Activated gamma-delta T cell treated with anti-CD3 and anti-CD28 coated beads, Interleukin-2, amount 50 U/mL, for 16 hours (primary cell): ENCODE measurements at places on chromosomes 4 and X.

- no peak for DNase-seq
Observed at GRCh38 chr4:109383823-109384222, 49.8 kb upstream of the SEC24B start.

GRCh38 chr4:146443525-146443924, 78.2 kb downstream of the SLC10A7 start:
- DNase-seq, result no peak

GRCh38 chr4:8201321-8201781, 2.3 kb downstream of the SH3TC1 start:
- peak; percentile 29 for DNase-seq

- no peak for DNase-seq
Observed at GRCh38 chr4:101155945-101156344, 191.4 kb downstream of the PPP3CA start.

GRCh38 chr4:113687067-113687718, 74.3 kb downstream of the CAMK2D start:
- DNase-seq, result no peak

DNA sequence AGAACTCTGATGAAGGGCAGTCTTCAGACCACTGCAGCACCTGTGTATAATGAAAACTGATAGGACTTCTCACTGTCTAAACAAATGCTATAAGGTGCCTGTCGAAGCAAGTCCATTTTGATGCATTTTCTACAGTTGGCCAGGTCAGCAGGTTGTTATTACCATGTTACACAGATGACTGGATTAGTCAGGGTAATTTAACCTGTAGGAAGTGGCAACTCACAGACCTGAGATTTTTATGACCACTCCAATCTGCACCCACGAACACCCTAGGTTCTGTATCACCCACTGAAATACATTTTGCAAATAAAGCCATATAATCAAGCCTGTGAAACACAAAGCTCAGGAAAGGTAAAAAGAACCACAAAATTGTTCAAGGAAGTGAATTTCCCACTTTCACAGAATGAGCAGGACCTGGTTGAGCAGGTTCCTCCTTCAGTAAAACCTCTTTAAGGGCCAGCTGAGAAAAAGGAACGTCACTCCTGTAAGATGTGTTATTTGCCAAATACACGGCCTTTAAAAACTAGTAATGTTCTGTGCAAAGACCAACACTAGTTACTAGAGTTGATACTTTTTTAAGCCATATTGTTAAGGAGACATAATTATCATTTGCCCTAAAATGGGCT, 12.7 kb downstream of the MAML3 start:
- no peak for DNase-seq

- no peak for DNase-seq
Observed at GRCh38 chrX:110665223-110666002, 130.2 kb downstream of the CHRDL1 start.

- DNase-seq, result no peak
Observed at GRCh38 chr4:27350161-27350560, 489.5 kb downstream of the STIM2 start.

- DNase-seq, result no peak
Observed at GRCh38 chr4:174934360-174934759, 16.2 kb downstream of the ADAM29 start.

DNA sequence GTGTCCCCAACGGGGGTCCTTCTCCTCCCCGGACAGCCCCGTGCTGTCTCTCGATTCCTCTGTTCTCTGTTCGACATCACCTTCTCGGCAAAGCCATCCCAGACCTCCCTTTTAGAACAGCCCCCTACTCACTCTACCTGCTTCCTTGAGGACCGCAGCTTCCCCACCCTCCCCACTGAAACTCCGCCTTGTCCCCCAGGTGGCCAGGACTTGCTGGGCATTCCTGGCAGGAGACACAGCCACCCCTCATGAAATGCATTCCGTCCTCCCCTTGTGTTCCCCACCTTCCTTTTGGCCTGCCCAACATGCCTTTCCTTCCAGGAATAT, 34.8 kb upstream of the GPR78 start:
- DNase-seq, result no peak

GRCh38 chrX:77925764-77926163, 15.3 kb downstream of the ATP7A start:
- DNase-seq, result no peak

- no peak for DNase-seq
Observed at GRCh38 chr4:118968005-118968404, 79.4 kb downstream of the SYNPO2 start.

DNA sequence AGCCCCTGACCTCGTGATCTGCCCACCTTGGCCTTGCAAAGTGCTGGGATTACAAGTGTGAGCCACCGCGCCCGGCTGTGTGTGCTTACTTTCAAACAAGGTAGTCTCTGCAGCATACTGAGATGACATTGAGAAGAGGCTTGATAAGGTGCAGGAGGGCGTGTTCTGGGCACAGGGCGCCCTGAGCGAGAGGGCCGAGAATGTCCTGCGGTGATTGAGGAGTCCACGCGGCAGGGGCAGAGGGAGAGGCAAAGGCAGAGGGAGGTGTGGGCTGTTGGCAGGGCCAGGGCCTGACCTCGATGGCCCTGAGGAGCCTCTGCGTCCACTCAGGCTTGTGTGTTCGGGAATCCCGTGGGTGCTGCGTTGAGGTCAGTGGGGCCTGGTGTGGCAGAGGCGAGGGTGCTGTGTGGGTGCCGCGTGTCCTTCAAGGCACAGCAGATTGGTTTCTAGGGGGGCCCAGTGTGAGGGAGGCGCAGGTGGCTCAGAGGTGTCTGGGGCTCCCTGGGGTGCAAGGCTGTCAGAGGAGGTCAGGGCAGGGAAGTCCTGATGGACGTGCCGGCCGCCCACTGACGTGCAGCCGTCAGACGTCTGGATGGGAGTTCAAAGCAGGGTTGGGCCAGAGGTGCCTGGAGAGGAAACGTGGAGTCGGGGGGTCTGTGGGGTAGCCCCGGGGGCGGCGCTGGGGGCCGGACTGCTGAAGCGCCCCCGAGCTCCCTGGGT, 12.1 kb downstream of the PCGF3 start:
- DNase-seq, result no peak

DNA sequence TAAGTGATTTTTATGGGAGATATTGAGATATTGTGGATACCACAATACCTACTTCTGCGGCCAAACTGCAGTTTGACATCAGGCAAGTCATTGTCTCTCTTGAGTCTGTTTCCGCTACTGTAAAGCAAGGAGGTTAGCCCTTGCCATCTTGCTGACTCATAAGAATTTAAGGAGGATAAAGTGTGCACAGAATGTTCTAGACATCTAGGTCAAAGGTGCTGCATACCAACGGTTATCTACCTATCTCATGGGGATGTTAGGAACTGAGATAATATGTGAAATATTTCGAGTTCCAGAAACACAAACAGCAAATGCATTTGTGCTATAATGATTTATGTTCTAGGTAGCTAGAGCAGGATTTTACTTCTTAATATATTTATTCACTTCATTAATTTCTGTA, 211.5 kb upstream of the NR3C2 start:
- DNase-seq, result no peak

GRCh38 chr4:154559494-154560418, 3.1 kb upstream of the FGB start:
- no peak for DNase-seq

- no peak for DNase-seq
Observed at GRCh38 chr4:25925486-25926201, 11.6 kb downstream of the SMIM20 start.

GRCh38 chr4:185813133-185813532, 1.1 kb upstream of the SORBS2 start:
- DNase-seq, result no peak
